ENCODE measurements at places on chromosomes 16 and 17.

DNA sequence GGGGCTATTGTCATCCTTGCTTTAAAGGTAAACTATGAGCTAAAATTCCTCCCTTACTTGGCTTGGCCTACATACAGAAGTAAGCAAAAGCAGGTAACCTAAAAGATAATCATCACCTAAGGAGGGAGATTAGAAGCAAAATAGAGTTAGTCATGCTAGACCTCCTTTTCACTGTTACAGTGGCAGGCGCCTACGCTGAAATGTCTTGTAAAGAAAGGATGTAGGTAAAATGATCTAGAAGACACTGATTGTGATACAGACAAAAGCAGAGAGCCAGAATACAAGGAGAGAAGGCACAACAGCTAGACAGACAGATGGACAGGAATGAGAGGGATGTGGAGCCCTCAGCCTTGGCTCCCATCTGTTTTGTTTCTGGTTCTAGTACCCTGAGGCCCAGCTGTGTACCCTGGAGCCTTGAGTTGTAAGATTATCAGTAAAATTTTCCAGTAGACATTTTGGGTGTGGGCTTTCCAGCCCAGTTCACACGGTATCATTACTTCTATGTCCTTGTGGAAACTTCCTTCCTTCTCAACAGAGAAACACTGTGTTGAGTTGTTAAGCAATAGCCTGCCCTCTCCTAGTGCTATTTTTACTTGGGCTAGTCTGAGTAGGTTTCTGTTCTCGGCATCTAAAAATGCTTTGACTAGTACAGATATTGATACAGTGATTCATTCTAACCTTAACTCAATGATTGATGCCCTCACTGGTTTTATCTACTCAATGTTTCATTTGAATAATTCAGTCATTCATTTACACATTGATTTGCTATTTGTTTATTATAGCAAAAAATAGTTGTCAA lies 7.7 kb upstream of the C16orf78 start:
- no peak for DNase-seq

DNA sequence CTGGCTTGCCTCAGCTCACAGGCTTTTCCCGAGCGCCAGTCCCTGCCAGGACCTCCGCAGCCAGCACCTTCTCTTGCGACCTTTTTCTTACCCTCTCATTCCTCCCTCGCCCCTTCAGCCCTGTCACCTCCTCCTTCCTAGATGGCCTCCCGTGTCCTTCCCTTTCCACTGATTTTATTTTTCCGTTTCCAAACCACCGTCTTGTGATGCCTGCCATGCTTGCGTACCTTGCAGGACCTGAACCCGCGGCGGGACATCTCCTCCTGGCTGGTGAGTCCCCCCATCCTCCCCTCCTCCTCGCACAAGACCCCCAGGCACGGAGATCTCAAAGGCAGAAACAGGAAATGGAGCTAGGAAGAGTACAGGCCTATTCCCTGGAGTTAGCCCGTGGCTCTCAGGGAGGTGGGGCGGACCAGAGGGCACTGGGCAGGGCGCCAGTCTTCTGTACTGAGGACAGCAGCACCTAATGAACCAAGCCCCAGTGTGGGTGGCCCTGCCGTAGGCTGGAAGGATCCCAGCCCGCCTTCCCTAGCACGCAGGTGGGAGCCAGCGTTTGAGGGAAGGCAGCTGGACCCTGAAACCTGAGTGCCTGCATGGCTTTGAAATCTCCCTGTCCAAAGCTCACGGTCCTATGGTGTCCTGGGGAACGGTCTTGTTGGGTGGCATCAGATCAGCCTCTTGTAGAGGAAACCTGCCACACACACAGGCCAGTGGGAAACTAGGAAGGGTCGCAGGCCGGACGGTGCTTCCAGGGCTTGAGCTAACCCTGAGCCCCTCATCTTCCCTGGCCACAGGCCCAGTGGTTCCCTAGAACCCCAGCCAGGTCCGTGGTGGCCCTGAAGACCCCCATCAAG lies 612 bp downstream of the CISD3 start:
- DNase-seq = no peak

GRCh38 chr17:43823350-43824084 lies 9.4 kb downstream of the MPP3 start:
- no peak for DNase-seq

GRCh38 chr17:65515959-65516948 lies 45.2 kb downstream of the AXIN2 start:
- no peak for DNase-seq

- no peak for DNase-seq
Observed at GRCh38 chr17:79104898-79105600, 30.4 kb downstream of the ENGASE start.

DNA sequence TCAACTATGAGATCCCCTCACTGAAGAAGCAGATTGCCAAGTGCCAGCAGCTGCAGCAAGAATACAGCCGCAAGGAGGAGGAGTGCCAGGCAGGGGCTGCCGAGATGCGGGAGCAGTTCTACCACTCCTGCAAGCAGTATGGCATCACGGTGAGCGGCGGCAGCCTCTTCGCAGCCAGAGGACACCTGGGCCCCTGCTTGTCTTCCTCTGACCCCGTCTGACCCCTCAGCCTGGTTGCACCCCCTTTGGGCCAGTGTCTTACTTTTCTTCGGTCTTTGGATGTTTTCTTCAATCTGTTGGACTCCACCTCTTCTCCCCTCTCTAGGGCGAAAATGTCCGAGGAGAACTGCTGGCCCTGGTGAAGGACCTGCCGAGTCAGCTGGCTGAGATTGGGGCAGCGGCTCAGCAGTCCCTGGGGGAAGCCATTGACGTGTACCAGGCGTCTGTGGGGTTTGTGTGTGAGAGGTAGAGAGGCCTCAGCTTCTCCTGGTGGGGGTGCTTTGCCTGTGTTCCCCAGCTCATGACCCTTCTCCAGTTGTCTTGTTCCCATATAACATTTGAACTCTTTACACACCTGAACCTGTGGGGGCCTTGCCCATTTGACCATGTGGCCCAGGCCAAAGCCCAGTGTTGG lies 4.4 kb downstream of the CDK5RAP3 start:
- DNase-seq = no peak

GRCh38 chr17:31491376-31492131 lies 100.1 kb downstream of the RAB11FIP4 start:
- peak; percentile 65 for DNase-seq

GRCh38 chr17:7133424-7133823 lies 18.8 kb upstream of the ASGR2 start:
- peak; percentile 52 for DNase-seq

- DNase-seq = no peak
Observed at GRCh38 chr17:29004081-29004692, 1.6 kb downstream of the SEZ6 start.

GRCh38 chr16:84229471-84229870 lies 10.3 kb downstream of the KCNG4 start:
- no peak for DNase-seq

GRCh38 chr17:9768381-9768934 lies 22.9 kb downstream of the DHRS7C start:
- DNase-seq = no peak

DNA sequence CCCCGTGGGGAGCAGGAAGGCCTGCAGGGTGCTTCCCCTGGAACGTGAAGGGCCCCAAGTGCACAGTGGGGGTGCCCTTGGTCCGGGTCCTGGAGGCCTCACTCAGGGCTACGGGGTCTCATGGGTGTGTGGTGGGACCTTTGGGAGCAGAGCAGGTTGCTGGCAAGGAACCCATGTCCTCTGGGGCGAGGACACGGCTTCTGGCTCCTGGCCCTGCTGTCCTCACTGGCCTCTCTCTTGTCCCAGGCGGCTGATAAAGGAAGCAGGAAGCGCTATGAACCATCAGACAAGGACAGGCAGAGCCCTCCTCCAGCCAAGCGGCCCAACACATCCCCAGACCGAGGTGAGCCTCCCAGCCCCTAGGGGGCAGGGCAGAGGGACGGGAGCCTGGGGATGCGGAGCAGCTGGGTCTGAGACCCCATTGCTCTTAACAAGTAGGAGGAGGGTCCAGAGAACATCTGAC lies 9.8 kb upstream of the IL17C start:
- DNase-seq = no peak

DNA sequence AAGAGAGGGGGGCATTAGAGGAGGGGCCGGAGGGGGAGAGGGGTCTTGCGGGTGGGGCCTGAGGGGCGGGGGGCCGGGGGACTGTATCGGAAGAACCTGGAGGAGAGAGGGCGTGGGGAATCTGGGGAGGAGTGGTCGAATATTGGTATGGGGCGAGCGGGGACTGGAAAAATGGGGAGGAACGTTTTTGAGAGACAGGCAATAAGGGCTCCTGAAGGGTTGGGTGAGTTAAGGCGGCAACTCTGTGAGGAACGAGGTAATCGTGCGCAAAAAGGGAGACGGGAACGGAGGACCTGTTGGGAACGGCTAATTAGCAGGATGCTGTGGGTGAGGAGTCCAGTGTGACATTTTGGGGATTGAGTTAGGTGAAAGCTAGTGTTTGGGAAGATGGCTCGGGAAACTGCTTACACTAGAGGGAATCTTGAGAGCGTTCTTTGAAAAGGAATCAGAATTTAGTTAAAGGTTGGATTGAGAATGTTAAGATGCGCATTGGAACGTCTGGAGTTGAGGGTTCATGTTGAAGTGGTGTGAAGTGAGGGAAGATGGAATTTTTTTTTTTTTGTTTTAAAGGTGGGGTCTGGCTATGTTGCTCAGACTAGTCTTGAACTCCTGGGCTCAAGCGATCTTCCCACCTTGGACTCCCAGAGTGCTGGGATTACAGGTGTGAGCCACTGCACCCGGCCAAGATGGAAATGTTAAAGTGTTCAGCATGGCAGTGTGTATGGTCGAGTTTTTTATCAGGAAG lies 662 bp downstream of the WIPF2 start:
- peak; percentile 19 for DNase-seq

- DNase-seq = no peak
Observed at GRCh38 chr16:3188925-3189825, 1.2 kb downstream of the OR1F1 start.

GRCh38 chr16:48622456-48623303 lies 12.7 kb upstream of the N4BP1 start:
- DNase-seq = no peak

DNA sequence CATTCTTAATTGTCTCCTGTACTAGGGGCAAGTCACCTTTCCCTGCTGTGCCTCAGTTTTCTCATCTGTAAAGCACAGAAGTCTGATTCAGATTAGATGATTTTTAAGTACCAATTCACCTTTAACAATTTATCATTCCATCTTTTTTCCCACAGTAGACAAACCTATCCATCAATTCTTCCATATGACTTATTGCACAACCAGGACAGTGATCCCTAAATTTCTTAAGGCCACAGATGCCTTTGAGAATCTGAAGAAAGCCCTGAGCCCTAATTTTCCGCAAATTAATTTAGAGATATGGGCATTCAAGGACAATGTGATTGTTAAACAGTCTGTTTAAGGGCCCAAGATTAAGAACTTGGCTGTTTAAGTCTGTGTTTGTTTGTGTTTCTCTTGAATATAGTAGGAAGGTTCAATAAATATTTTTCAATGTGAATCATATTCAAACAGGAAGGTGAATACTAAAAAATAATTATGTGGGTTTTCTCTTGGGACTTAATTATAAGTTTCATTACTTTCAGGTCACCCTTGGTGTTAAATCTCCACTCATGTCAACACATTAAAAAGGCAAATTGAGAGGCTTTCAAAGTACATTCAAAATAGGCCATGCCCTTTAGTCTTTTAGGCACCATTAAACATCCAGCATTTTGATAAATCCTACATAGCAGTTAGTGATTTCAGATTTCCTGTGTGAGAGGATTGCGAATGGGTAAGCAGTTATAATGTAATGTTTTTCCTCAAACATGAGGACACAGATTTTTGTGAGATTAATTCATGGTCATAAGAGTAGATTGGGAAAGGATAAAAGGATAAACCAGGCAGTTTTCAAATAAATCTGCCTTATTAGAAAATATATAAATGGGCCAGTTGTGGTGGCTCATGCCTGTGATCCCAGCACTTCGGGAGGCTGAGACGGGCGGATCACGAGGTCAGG lies 34.9 kb upstream of the MMD start:
- DNase-seq = no peak

DNA sequence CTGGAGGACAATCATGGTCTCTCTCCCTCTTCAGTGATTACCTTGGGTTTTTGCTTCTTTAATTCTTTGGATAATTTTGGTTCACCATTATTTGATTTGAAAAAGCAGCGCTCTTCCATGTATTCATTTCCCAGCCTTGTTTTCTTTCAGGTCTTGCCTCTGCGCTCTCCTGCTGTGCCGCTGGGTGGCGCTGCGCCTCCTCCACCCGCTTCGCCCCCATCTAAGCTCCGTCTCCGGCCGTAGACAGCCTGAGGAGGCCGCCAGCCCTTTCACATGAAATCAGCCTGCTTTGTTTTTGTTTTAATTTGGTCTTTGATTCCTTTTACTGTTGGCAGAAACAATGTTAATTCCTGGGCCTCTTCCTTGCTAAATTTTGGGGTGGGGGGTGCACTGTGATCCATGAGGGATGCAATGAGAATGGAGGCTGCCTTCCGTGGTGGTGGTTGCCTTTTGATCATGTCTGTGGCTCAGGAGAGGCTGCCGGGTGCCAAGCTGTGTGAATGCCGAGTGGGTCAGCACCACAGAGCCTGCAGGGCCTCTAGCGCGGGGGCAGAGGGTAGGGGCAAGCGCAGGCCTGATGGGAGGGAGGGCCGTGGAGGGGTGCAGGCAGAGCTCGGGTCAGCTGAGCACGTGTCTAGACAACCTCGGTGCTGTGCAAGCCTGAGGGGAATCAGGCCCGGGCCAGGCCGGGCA lies 64.1 kb downstream of the PLD6 start:
- no peak for DNase-seq

DNA sequence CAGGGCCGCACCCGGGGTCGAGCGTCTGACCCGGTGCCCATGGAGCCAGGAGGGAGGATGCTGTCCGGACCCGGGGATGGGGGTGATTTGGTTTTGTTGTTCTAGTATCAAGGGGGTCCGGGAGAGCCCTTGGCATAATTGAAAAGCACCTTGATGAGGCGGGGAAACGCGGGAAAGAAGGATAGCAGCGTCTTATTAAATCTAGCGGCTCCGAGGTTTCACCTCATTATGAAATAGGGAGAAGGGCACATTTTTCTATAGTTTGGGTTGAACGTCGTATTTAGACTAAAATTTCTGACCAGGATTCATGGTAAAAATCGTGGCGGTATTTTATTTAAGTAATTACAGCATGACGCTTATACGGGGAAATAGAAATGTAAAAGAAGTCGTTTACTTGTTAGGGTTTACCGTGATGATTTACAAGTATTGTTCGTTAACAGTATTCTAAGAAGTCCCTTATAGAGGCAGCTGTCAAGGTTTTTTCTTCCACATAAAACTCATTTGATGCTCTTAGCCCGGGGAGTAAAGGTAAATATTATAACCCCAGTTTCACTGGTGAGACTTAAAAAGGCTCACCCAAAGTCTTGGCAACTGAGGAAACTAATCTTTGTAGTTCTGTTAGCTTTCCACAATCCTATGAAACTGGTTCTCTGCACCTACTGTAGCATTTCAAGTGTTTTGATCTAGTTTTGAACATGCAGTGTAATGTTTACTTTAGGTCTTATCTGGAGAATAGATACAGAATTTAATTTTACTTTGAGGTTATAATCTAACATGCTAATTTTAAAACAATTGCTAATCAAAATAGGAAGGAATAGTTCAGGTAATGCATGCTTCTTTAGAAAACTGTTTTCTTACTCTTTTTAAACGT lies 756 bp downstream of the LUC7L3 start:
- no peak for DNase-seq

- no peak for DNase-seq
Observed at GRCh38 chr16:10613785-10614485, 33.5 kb upstream of the EMP2 start.
